Stimulated activated CD8-positive, alpha-beta memory T cell treated with anti-CD3 and anti-CD28 coated beads, Interleukin-4, amount 100 ng/mL, for 1 hour (primary cell): ENCODE measurements at places on chromosomes 12 and 14.

- DNase-seq: no peak
Observed at GRCh38 chr12:130698106-130698505, 18.0 kb downstream of the RIMBP2 start.

DNA sequence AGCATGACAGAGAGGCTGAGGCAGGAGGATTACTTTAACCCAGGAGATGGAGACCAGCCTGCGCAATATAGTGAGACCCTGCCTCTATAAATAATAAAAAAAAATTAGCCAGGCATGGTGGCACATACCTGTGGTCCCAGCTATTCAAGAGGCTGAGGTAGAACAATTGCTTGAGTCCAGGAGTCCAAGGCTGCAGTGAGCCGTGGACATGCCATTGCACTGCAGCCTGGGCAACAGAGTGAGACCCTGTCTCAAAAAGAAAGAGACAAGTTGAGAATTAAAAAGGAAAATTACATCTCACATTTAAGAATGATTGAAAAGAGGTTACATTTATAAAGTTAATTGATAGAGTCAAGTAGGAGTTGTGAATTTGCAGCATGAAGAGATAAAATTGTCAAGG, 91.4 kb upstream of the TMPO start:
- DNase-seq: no peak

DNA sequence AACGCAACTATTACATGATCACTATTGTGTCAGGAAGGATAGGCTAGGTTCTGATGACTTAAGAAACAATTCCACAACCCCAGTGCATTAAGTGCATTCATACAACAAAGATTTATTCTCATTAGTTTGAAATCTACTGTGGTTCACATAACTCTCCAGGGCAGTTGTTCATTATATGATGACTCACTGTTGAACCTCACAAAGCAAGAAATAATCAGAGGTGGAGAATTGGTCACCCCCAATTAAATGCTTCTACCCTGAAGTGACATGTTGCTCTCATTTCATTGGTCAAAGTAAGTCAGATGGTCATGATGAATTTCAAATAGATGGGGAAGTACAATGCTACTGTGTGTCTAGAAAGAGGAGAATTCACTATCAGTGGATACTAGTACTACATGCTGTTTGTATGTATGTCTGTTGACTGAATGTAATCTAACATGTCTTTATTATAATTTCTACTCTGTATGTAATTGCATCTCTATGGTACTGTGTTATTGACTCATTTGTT, 6.1 kb upstream of the HELB start:
- no peak for DNase-seq

DNA sequence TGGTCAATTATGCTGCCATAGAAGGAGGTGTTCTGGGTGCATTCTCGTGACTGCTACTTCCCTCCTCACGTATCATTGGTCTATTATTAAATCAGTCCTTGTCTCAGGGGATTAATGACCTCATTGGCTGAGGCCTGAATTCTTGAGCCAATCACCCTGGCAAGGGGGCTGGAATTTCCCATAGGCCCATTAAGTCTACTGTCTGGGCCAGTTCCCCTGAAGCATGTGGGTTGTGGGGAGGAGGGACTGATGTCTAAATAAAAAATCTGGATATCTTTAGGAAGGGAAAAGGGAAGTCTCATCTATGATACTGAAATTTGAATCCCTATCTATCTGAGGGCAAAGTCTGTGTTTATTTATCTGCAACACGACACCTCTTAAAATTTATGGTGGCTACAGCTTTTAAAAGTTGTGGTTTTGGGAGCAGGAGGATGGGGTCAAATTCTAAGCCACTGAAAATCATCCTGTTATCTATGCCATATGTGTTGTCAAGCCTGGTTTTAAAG, 71.9 kb downstream of the DYRK2 start:
- DNase-seq: no peak

DNA sequence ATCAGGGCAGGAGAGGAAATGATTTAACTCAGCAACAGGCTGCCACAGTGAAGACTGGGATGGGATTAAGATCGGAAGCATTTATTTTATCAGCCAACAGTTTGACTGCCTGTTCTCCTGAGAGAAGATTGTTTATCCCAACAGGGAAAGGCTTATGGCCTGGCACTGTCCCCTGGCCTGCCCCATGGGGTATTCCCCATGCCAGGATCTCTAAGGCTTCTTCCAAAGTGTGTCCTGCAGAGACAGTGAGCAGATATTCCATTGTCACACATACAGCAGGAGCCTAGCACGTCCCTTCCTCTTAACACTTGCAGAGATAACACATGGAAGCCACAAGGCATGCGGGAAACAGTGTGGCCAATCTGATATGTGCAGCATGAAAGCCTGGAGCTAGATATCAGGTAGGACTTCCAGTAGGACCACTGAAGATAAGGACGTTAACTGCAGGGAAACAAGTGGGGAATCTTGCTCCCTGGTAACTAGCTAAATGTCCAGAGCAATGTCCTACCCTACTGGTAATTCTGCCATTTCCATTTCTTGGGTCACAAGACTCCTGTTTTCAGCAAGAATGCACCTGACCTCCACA, 48.2 kb downstream of the IQSEC3 start:
- no peak for DNase-seq
